Smooth muscle cell of trachea (primary cell): ENCODE measurements at places on chromosomes 12 and 14. TPM values are rescaled to one million over a fixed set of nuclear protein-coding genes. Genes with fewer than 3 reads are reported as not detected.

E2F7 gene
- 3.8 and 6.3 TPM in 2 replicates for total RNA-seq

LRTM2 gene
- total RNA-seq: not detected in 2 replicates

MYH7 gene
- total RNA-seq: not detected in 2 replicates

PTPRB gene
- 0.33 and 0.73 TPM in 2 replicates for total RNA-seq

NAV3 gene
- 41.2 and 48.0 TPM in 2 replicates for total RNA-seq

LRRK2 gene
- 12.1 and 15.3 TPM in 2 replicates for total RNA-seq

HNF1A gene
- not detected in 2 replicates for total RNA-seq

CLEC2A gene
- total RNA-seq: not detected in 2 replicates

SLC6A12 gene
- 0.83 TPM in 1 of 2 replicates, not detected in the other for total RNA-seq

CDC42BPB gene
- total RNA-seq: 101 and 146 TPM in 2 replicates

CLEC1B gene
- not detected in 2 replicates for total RNA-seq

DTX1 gene
- 0.83 TPM in 1 of 2 replicates, not detected in the other for total RNA-seq

NGB gene
- not detected in 2 replicates for total RNA-seq

PRR4 gene
- total RNA-seq: 0.73 and 3.0 TPM in 2 replicates

ACVRL1 gene
- 148 and 164 TPM in 2 replicates for total RNA-seq

TAS2R31 gene
- total RNA-seq: 5.1 and 9.2 TPM in 2 replicates

DHRS2 gene
- 0.33 TPM in 1 of 2 replicates, not detected in the other for total RNA-seq

OLR1 gene
- under 0.01 TPM in 1 of 2 replicates, not detected in the other for total RNA-seq

IL31 gene
- not detected in 2 replicates for total RNA-seq

IL23A gene
- total RNA-seq: 0.50 and 0.58 TPM in 2 replicates

RPGRIP1 gene
- total RNA-seq: not detected in 2 replicates

MBIP gene
- total RNA-seq: 9.4 and 17.2 TPM in 2 replicates

ACTR10 gene
- 56.6 and 60.0 TPM in 2 replicates for total RNA-seq

KRT83 gene
- total RNA-seq: not detected in 2 replicates

B4GALNT1 gene
- total RNA-seq: 0.58 and 1.3 TPM in 2 replicates
